ENCODE measurements at places on chromosomes 12 and 14.

GRCh38 chr12:67377021-67377420 is 107.9 kb downstream of the CAND1 start:
- DNase-seq, result no peak

- no peak for DNase-seq
Observed at GRCh38 chr12:90682398-90682797, 272.6 kb downstream of the CCER1 start.

DNA sequence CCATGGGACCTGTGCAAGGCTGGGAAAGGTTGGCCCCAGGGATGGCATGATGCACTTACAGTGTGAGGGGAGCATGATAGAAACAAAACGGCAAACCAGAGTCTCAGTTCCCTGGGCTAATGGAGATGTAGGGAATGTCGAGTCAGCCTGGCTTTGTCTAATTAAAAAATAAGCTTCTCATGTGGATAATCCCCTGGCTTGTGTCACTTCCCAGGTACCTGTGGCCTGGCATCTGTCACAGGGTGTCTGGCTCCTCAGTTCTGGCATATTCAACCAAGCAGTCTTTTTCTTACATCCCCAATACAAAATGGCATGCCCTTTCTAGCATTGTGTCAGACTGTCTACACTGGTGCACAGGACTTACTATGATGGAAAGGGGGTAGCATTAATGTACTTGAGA is 261.4 kb downstream of the GRIN2B start:
- no peak for DNase-seq

DNA sequence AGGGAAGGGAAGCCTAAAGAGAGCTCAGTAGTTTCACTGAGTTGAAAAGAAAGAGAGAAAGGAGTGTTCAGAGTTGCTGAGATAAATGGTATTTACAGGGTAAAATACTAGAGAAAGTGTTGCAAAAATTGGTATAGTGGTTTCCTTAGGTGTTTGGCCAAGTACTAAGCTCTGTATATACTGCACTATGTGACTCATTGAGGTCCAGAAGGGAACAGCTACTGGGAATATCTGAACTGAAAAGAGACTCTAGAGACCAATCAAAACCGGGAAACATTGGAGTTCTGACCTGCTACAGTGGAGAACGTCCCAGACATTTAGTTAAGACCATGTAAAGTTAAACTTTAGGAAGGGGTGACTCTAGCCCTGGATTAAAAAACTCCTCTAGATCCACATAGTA is 42.7 kb upstream of the ALX1 start:
- no peak for DNase-seq

GRCh38 chr12:111260732-111261131 is 108.2 kb downstream of the PHETA1 start:
- no peak for DNase-seq

DNA sequence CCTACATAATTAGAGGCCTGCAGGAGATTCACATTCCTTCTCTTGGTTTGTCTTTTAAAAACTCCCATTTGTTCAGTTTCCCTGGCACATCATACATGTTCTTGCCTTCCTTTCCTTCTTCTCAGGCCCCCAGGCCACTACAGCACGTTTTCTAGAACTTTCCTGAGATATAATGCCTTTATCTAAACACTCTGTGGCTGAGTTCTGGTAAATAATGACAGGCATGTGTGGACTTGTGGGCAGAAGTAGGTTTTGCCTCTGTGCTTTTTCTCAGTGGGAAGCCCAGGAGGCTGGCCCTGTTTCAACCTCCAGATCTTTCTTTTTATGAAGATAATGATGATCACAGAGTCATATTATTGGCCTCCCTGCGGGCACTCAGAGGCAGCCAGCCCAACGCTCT is 117.2 kb downstream of the TMX1 start:
- DNase-seq, result no peak

- DNase-seq, result no peak
Observed at GRCh38 chr12:57272337-57273151, 21.6 kb upstream of the STAC3 start.

DNA sequence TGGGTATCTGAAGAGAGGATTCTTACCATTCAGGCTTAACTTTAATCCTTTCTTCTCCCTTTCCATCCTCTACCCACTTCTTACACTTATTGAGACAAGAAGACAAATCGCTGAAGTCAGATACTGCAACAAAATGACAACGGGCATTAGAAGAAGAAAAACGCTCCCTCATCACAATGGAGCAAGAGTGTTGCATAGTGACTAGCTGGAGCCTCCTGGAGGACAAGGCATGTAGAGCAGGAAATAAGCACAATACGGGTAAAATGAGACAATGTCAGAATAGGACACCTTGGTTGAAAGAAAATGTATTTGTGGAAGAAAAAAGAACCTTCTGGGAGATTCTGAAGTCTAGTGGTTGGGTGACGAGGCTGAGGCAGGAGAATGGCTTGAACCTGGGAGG is 501.0 kb downstream of the RERGL start:
- DNase-seq, result peak; percentile 68

DNA sequence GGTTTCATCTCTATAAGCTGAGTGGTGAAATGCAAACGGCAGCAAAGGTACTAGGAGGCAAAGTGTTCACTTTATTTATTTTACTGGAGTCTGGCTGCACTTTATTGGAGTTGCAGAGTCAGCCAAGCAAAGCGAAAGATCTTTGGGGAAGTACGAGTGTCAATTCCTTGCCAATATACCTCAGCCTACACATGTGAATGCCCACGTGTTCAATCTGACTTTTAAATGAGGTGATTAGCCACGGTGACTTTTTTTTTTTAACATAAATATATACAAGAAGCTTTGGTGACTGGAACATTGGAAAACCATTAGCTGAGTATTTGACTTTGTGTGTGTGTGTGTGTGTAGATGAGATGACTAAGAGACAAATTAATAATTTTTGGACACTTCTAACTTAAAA is 178.8 kb downstream of the NTS start:
- DNase-seq, result no peak

DNA sequence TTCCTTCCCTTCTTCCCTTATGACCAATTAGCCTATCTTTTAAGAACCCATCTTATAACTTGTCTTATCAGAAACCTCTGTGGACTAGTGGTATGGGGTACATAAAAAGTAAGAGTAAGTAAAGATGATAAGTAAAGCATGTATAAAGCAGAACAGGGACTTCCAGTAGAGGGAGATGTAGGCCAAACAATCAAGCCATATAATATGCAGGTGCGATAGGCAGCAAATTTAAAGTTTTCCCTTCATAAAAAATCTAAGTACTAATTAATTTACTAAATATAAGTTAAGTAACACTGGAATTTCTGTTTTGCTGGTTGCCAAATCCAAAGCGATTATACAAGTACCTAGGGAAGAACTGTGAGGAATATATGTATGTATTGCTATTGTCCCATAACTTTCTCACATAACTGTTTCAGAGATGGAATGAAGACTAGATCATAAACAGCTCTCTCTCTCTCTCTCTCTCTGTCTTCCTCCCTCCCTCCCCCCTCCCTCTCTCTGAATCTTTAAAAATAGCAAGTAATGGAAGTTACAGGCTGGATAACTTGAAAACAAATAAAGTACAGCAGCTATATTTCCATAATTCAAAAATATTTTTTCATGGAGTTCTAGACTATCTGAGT is 25.7 kb downstream of the METTL25 start:
- no peak for DNase-seq

DNA sequence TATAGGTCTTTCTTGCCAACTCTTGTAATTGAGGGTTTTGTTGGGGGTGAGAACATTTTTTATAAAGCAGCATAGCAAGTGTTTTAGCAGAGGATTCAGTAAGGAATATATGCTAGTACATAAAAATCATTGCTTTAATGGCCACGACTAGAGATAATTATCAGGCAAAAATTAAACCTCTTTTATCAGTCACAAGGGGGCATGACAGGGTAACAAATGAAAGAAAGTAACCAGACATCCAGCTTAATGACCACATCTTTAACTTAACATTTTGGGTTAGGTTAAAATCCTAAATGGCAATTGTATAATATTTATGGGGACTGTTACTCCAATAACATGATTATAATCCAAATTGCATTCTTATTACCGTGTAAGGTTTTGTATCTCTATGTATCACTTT is 119.6 kb downstream of the LRRIQ1 start:
- DNase-seq, result peak; percentile 26

DNA sequence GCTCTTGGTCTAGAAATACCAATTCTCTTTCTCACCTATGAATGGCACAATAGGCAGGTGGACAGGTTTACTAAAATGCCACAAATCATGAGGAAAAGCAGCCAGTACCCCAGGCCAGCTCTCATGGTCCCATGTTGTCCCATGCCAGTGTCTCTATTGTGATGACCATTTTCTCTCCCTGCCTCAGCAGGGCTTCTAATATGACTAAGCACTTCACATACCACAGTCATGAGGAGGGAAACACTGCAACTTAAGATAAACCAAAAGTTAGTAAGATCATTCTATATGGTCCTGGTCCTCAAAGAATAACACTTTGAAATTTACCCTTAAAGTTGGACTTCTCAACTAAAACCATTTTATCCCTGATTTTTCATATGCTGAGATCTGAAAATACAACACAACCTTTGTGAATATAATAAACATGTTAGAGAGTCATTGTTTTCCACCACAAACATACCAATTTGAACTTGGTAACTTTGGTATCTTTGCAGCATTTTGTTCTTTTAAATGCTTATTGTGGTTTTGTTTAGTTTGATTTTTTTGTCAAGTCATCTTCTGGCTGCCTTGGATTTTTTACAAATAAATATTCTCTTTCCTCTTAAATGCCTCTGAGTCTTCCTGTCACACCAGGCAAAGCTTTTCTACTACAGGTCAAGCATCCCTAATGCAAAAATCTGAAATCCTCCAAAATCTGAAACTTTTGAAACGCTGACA is 3.6 kb downstream of the TTC5 start:
- DNase-seq, result no peak
